NCI-H2029 (cell line): ENCODE measurements at places on chromosomes 11 and 22.
A peak's percentile ranks its signal among the peaks of the same experiment; 100 is the strongest.

DNA sequence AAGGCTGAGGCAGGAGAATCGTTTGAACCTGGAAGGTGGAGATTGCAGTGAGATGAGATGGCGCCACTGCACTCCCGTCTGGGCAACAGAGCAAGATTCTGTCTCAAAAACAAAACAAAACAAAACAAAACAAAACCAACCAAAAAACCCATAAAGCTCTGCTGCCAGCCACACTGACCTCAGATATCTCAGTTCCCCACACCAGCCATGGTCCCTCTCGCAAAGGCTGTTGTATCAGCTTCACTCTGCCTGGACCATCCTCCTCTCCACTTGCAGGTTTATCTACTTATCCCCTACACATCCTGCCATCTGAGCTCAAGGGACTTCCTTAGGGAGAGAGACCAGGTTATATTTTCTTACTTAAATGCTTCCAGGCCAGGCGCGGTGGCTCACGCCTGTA, 11.1 kb downstream of the BACE1-AS start:
- DNase-seq = no peak

- DNase-seq = no peak
Measured at GRCh38 chr11:1119604-1120146, 38.1 kb upstream of the MUC5AC start.

GRCh38 chr22:43925433-43926348, 2.1 kb downstream of the PNPLA3 start:
- DNase-seq = no peak

GRCh38 chr11:118672846-118673245, 6.6 kb downstream of the TREH start:
- no peak for DNase-seq

GRCh38 chr22:33163815-33164214, 105.6 kb upstream of the SYN3 start:
- peak; percentile 5 for DNase-seq

GRCh38 chr11:77381729-77382665, 80.5 kb upstream of the GDPD4 start:
- DNase-seq = no peak

GRCh38 chr22:44360668-44361381, 48.1 kb upstream of the SHISAL1 start:
- DNase-seq = peak; percentile 84

GRCh38 chr22:44363013-44363979, 50.5 kb upstream of the SHISAL1 start:
- DNase-seq = peak; percentile 74
